Spinal cord (tissue), 10 donors: ENCODE measurements at places on chromosomes 13 and 19. TPM values are rescaled to one million over a fixed set of nuclear protein-coding genes. Genes with fewer than 3 reads are reported as not detected.

Gene FFAR3
- total RNA-seq, result 0.11 TPM

- H3K4me1 ChIP-seq, result no peaks in the 10 kb centered on the region
- no peak for DNase-seq
- no peaks in the 10 kb centered on the region for H3K27me3 ChIP-seq
- H3K4me3 ChIP-seq, result no peak overlapping the region
- H3K36me3 ChIP-seq, result no peaks in the 10 kb centered on the region
Measured at GRCh38 chr13:34356686-34357434, 538.9 kb downstream of the RFC3 start.

- no peak for DNase-seq
- no peaks in the 10 kb centered on the region for H3K27me3 ChIP-seq
- H3K4me3 ChIP-seq, result peak overlapping the region; percentile 74
- H3K36me3 ChIP-seq, result peaks cover 23% of the 10 kb centered on the region
- peaks cover 21% of the 10 kb centered on the region for H3K4me1 ChIP-seq
Measured at GRCh38 chr19:16626796-16627192, 1.2 kb downstream of the MED26 start.

Gene PRR19
- 1.5 TPM for total RNA-seq

DNA sequence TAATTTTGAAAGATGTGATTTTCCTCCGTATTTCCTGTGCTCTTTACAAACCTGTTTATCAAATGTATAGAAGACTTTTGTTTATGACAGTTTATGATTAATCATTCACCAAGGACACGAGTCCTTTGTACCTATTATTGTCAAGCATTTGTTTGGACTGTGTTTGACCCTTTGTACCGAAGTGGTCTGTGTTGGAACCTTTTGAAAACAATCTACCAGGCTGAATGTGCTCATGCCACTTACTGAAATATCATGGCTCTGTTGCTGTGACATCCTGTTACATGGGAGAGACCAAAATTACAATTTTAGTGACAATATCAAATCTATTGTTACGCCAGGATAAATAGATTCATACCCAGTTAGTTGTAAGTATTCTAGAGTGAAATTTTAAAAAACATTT is 193.6 kb downstream of the IRS2 start:
- no peaks in the 10 kb centered on the region for H3K27me3 ChIP-seq
- H3K36me3 ChIP-seq, result no peaks in the 10 kb centered on the region
- H3K4me1 ChIP-seq, result no peaks in the 10 kb centered on the region
- no peak overlapping the region for H3K4me3 ChIP-seq

Gene LCP1
- 13.7 TPM for total RNA-seq

Gene PNMA8A
- total RNA-seq, result 93.0 TPM

DNA sequence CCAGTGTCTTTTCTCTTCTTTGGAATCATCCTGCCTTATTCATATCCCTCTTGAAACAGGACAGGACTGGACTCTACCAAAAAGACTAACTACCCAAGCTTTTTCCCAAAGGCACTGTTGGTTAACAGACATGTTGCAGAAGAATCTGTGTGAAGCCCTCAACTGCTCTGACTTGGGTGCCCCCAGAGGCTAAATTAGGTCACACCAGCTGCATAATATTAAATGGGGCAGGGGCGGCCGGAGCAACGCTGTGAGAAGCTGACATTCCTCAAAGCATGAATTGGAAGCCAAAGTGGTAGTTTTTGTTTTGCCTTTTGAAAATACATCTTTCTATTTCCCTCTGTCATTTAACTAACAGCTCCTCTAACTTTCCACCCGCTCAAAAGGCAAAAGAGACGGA is 185.9 kb downstream of the LHFPL6 start:
- H3K4me1 ChIP-seq, result peaks cover 8% of the 10 kb centered on the region
- peak; percentile 69 for DNase-seq
- peak overlapping the region; percentile 73 for H3K27ac ChIP-seq
- no peak overlapping the region for H3K4me3 ChIP-seq
- no peaks in the 10 kb centered on the region for H3K36me3 ChIP-seq
- H3K27me3 ChIP-seq, result no peaks in the 10 kb centered on the region

Gene TMPRSS9
- 0.59 TPM for total RNA-seq

GRCh38 chr19:1235625-1236538 is 1.9 kb downstream of the CBARP start:
- peak overlapping the region; percentile 45 for H3K4me3 ChIP-seq
- peak overlapping the region; percentile 67 for H3K27ac ChIP-seq
- no peaks in the 10 kb centered on the region for H3K27me3 ChIP-seq

DNA sequence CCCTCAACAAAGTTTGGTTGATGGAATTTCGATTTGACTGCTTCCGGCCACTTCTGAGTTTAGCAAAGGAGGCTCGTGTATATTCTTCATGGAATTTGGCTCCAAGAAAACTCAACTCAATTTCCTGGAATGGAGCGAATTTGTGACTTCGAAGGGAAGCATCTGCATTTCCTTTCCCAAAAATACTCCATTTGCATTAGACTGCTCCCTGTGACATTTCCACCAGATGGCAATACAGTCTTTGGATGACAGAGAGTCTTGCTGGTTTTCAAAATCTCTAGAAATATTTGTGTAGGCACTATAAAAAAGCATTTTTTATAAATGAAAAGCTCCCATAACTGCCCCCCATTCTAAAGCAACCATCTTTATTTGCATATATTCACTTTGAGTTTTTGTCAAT is 4.1 kb downstream of the C1QTNF9 start:
- peaks cover 2% of the 10 kb centered on the region for H3K36me3 ChIP-seq
- H3K4me1 ChIP-seq, result no peaks in the 10 kb centered on the region
- H3K27me3 ChIP-seq, result no peaks in the 10 kb centered on the region
- H3K4me3 ChIP-seq, result no peak overlapping the region

GRCh38 chr19:3969435-3970312 is 1.2 kb downstream of the DAPK3 start:
- no peak for DNase-seq
- H3K27ac ChIP-seq, result peak overlapping the region; percentile 94
- peaks cover 57% of the 10 kb centered on the region for H3K36me3 ChIP-seq
- H3K27me3 ChIP-seq, result no peaks in the 10 kb centered on the region
- H3K4me1 ChIP-seq, result peaks cover 35% of the 10 kb centered on the region

GRCh38 chr19:38736036-38736412 is 8.2 kb downstream of the CAPN12 start:
- no peak for DNase-seq
- no peak overlapping the region for H3K27ac ChIP-seq
- peaks cover 18% of the 10 kb centered on the region for H3K4me1 ChIP-seq
- H3K36me3 ChIP-seq, result peaks cover 15% of the 10 kb centered on the region
- H3K4me3 ChIP-seq, result no peak overlapping the region
- peaks cover 15% of the 10 kb centered on the region for H3K27me3 ChIP-seq

Gene ZNF525
- total RNA-seq, result 14.8 TPM

DNA sequence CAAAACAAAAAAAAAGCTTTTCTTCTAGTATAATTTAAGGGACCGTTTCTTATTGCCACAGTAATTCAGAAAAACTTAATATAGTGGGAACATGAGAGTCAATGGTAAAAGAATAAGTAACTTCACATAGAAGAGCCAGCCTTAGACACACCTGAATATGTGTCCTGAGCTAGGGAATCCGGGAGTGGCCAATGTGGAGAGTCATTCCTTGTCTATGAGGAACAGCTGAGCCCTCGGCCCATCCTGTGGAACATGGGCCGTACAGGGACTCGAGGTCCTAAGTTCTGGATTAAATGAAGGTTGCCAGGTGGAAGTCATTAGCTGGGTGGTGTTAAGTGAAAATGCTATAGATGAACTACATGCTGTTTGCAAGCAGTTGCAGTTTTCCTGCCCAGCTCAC is 32.2 kb downstream of the EFNB2 start:
- peaks cover 7% of the 10 kb centered on the region for H3K4me1 ChIP-seq
- H3K4me3 ChIP-seq, result no peak overlapping the region
- no peaks in the 10 kb centered on the region for H3K36me3 ChIP-seq
- peak overlapping the region; percentile 18 for H3K27ac ChIP-seq
- DNase-seq, result no peak
- H3K27me3 ChIP-seq, result no peaks in the 10 kb centered on the region

DNA sequence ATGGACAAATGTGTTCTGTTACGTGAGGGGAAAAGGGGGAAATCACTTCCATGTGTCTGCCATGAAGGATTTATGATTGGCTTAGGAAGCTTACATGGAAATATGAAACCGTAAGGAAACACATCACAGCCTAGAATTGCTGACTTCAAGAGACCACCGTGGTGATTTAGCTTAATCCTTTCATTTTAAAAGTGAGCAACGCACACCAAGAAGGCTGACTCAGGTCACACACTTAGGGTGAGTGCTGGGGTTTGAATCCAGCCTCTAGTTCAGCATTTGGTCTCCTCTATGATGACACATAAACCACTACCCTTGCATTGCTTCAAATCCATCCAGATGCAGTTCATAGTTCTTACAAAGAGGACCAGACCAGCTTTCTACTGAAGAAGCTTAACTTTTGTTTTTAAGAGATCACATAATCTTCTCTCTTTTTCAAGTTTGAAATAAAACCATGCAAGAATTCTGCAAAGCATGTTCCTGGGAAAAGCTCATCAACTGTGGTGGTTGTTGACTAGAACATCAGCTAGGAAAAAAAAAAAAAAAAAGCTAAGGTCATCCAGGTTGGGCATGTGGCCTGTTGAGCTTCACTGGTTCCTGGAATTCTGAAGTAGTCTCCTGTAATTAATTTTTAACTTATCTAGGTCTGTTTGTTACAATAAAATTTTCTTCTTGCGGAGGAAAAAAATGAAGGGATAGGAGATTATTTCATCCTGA is 60.2 kb upstream of the KL start:
- H3K4me3 ChIP-seq, result no peak overlapping the region
- no peak for DNase-seq
- H3K36me3 ChIP-seq, result no peaks in the 10 kb centered on the region
- H3K4me1 ChIP-seq, result no peaks in the 10 kb centered on the region
- H3K27me3 ChIP-seq, result no peaks in the 10 kb centered on the region

- H3K4me1 ChIP-seq, result peaks cover 80% of the 10 kb centered on the region
- H3K36me3 ChIP-seq, result peaks cover 19% of the 10 kb centered on the region
- H3K27ac ChIP-seq, result peak overlapping the region; percentile 25
- DNase-seq, result no peak
- H3K27me3 ChIP-seq, result peaks cover 2% of the 10 kb centered on the region
Measured at GRCh38 chr19:13038306-13039210, 43.3 kb downstream of the NFIX start.

Gene MTUS2
- 4.6 TPM for total RNA-seq

DNA sequence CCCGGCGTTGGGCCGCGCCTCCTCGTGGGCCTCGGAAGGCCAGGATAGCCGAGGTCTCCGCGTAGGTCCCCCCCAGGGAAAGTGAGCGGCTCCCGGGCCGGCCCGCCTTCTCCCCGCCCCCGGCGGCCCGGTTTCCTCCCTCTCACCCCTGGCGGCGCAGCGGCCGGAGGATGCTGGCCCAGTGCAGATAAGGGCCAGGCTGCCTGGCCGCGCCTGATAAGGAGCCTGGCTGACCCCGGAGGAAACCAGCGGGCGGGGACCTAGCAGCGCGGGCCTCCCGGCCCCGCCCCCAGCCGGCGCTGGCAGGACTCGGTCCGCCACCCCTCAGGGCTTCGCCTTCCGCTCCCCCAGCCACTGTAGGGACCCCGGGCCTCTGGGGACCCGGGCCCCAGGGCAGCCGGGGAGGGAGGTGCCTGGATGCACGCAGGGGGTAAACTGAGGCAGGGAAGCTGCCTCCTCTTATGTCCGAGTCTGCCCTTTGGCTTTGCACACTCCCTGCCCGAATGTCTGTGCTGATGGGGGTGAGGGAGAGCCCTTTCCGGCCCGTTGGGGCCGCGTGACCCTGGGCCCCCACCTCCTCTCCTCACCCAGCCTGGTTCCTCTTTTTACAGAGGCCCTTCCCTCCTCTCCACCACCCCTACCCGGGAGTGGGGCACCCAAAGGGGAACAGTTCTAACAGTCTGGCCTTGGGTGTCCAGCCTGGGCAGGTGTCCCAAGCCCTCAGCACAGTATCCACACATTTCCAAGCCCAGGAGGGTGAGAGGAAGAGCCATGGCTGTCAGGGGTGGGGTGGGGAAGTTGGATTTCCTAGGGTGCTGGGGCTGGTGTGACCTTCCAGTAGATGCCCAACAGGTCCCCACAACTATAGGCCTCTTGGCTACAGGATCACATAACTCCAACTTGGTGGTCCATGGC is at the start of gene LYL1:
Gene LYL1 (minus strand): TSS at position 193 of the 915 bp plus-strand sequence. CDS start 1,687 bp downstream, outside the sequence.
- peaks cover 62% of the 10 kb centered on the region for H3K4me1 ChIP-seq
- peaks cover 66% of the 10 kb centered on the region for H3K36me3 ChIP-seq

Gene ZSCAN4
- total RNA-seq, result not detected

Gene DLL3
- 8.3 TPM for total RNA-seq

Gene IZUMO2
- not detected for total RNA-seq

GRCh38 chr19:5107432-5108122 is 138.7 kb downstream of the KDM4B start:
- no peak overlapping the region for H3K4me3 ChIP-seq
- H3K27ac ChIP-seq, result peak overlapping the region; percentile 4
- DNase-seq, result no peak

GRCh38 chr13:36352350-36352749 is 6.2 kb upstream of the SPART start:
- no peak overlapping the region for H3K4me3 ChIP-seq
- no peaks in the 10 kb centered on the region for H3K27me3 ChIP-seq
- DNase-seq, result no peak

GRCh38 chr19:34645551-34645950 is 31.4 kb downstream of the SCGB2B2 start:
- no peak overlapping the region for H3K27ac ChIP-seq
- no peaks in the 10 kb centered on the region for H3K4me1 ChIP-seq
- H3K4me3 ChIP-seq, result no peak overlapping the region
- no peaks in the 10 kb centered on the region for H3K36me3 ChIP-seq

- no peak overlapping the region for H3K27ac ChIP-seq
- no peak overlapping the region for H3K4me3 ChIP-seq
- H3K4me1 ChIP-seq, result peaks cover 19% of the 10 kb centered on the region
- no peaks in the 10 kb centered on the region for H3K36me3 ChIP-seq
- H3K27me3 ChIP-seq, result peaks cover 4% of the 10 kb centered on the region
Measured at GRCh38 chr13:30832845-30833332, 73.2 kb upstream of the MEDAG start.

- H3K36me3 ChIP-seq, result peaks cover 44% of the 10 kb centered on the region
- no peaks in the 10 kb centered on the region for H3K27me3 ChIP-seq
- H3K4me3 ChIP-seq, result no peak overlapping the region
- H3K27ac ChIP-seq, result no peak overlapping the region
- no peak for DNase-seq
Measured at GRCh38 chr19:17058236-17058635, 17.0 kb downstream of the HAUS8 start.

DNA sequence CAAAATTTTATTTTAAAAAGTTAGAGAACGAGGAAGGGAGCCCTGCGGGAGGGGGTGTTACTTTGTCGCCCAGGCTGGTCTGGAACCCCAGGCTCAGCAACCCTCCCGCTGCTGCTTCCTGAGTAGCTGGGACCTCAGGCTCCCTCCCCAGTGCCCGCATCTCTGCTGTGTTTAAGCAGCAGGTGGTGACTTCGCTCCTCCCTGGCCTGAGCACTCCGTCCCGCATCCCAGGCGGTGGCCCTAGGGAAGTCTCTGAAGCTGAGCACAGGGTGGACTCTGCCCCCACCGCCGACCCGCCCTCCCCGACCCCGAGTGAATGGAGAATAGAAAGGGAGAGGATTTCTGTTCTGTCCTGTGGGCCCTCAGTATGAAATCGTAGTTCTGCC is 30.5 kb downstream of the ZNF701 start:
- H3K4me3 ChIP-seq, result peak overlapping the region; percentile 42
- peaks cover 13% of the 10 kb centered on the region for H3K4me1 ChIP-seq
- no peak overlapping the region for H3K27ac ChIP-seq
- no peak for DNase-seq

Gene CABP5
- not detected for total RNA-seq

GRCh38 chr13:20902438-20903163 is at the start of gene XPO4:
Gene XPO4 (minus strand): TSS chr13:20902746. CDS start chr13:20902738, 8 bp downstream.
- H3K27me3 ChIP-seq, result no peaks in the 10 kb centered on the region
- DNase-seq, result peak; percentile 95
- H3K4me1 ChIP-seq, result peaks cover 14% of the 10 kb centered on the region
- peak within 1 kb of the TSS; percentile 97 for H3K4me3 ChIP-seq
- H3K27ac ChIP-seq, result peak within 1 kb of the TSS; percentile 93
- peaks cover 3% of the 10 kb centered on the region for H3K36me3 ChIP-seq
